Testis (tissue), 5 donors: ENCODE measurements at places on chromosomes 2 and 18. TPM values are rescaled to one million over a fixed set of nuclear protein-coding genes. Genes with fewer than 3 reads are reported as not detected.

DNA sequence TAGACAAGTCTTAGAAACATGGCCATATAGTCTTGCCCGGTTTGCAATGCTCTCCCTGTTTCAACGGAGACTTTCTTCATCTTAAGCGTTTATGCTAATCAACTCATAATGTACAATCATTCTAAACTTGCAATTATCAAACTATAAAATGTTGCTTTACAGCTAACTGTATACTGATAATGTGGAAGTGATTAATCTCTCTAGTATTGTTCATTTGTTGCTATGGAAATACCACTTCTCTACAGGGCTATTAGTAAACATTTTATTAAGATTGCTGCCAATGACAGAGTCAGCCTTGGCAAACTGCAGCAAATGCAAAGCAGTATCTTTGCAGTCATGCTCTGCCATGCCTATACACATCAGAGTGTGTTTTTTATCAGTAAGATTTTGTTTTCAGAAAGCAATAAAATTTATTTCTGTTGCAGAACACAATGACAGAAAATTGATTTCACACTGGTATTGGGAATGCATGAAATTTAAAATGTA is 1201.8 kb upstream of the CDH2 start:
- H3K4me1 ChIP-seq, result no peaks in the 10 kb centered on the region
- H3K27me3 ChIP-seq, result no peaks in the 10 kb centered on the region
- H3K36me3 ChIP-seq, result no peaks in the 10 kb centered on the region
- DNase-seq, result no peak

DNA sequence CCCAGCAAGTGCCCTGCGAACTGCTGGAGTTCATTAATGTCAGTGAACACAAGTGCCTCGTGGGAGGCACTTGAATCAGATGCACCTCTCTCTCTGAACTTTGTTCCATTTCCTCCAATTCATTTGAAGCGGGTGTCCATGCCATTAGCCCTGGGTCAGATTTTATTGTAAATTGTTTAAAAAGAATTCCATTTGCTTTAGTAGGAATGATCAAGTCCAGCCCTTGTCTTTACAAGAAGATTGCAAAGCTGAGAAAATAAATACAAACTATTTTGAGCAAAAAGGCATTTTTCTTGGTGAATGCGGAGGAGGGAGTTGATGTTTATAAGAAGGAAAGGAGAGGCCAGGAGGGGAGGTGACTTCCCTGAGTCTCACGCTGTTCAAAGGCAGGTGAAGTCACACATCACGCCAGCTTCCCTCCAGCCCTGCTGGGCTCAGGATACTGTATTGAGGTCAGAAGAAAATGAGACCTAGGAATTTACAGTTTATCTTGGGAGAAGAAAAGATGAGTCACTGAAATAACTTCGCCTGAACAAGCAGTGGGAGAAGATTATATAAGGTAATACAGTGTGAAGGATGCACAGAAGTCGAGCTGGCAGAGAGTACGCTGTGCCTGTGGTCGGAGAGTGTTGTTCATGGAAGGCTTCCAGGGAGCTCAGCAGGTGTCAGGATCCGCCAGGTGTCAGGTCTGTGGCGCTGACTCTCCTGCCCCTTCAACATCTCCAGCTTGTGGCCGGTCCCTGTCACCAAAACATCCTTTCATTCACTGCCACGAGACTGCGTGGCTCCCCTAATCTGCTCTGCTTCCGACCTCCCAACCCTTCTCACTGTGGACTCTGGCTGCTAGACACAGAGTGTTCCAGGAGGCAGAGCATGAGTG is 36.5 kb downstream of the EFR3B start:
- DNase-seq, result no peak
- peaks cover 11% of the 10 kb centered on the region for H3K4me1 ChIP-seq
- H3K36me3 ChIP-seq, result no peaks in the 10 kb centered on the region
- no peak overlapping the region for H3K4me3 ChIP-seq
- H3K27ac ChIP-seq, result no peak overlapping the region
- no peaks in the 10 kb centered on the region for H3K27me3 ChIP-seq

GRCh38 chr2:36322108-36322507 is 33.5 kb upstream of the CRIM1 start:
- no peaks in the 10 kb centered on the region for H3K27me3 ChIP-seq
- no peaks in the 10 kb centered on the region for H3K36me3 ChIP-seq
- H3K4me1 ChIP-seq, result no peaks in the 10 kb centered on the region
- DNase-seq, result peak; percentile 41
- no peak overlapping the region for H3K4me3 ChIP-seq
- no peak overlapping the region for H3K27ac ChIP-seq

The STAT1 gene
- 52.7 TPM for total RNA-seq

- no peak overlapping the region for H3K4me3 ChIP-seq
- no peaks in the 10 kb centered on the region for H3K4me1 ChIP-seq
- no peaks in the 10 kb centered on the region for H3K27me3 ChIP-seq
- no peaks in the 10 kb centered on the region for H3K36me3 ChIP-seq
- no peak for DNase-seq
Observed at GRCh38 chr2:123200035-123200434, 825.1 kb upstream of the CNTNAP5 start.

DNA sequence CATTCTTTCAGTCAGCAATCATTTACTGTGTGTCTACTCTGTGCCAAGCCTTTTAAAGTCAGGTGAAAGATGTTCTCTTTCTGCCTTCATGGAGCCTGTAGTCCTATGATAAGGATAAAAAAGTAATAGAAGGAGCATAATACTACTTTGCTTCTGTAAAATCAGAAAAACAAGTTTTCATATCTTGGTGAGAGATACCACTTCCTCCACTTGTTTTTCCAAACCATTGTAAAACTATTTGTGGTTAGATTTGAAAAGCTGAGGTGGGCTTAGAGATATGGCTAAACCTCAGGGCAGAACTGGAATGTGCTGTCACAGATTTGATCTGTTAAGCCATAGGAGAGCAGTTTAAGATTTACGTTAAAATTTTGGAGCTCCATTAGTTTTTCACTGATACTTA is 104.7 kb upstream of the FAM117B start:
- H3K27ac ChIP-seq, result no peak overlapping the region
- H3K4me1 ChIP-seq, result no peaks in the 10 kb centered on the region
- H3K27me3 ChIP-seq, result no peaks in the 10 kb centered on the region
- H3K4me3 ChIP-seq, result no peak overlapping the region

DNA sequence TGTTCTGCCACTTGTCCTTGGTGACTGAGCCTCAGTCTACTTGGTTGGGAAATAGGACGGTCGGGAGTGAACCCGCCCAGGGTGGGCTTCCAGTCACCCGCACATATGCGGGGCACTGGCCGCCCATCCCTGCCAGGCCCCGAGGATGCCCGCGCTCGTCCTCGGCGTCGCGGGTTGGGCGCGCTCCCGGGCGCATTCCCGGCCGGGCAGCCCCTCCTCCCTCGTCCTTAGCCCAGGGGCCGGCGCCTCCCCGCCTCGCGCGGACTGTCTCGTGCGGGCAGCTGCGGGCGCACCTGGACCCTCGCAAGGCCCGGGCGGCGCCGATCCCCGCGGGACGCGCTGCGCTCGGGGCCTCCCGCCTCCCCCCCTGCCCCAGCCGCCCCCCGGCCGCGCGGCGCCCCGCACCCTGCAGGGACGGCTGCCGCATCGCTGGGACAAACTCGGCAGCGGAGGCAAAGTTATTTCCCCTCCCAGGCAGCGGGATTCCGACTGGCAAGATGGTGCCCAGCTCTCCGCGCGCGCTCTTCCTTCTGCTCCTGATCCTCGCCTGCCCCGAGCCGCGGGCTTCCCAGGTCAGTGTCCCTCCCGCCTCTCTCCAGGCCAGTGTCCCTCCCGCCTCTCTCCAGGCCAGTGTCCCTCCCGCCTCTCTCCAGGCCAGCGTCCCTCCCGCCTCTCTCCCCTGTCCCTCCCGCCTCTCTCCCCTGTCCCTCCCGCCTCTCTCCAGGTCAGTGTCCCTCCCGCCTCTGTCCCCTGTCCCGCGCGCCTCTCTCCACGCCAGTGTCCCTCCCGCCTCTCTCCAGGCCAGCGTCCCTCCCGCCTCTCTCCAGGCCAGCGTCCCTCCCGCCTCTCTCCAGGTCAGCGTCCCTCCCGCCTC is at the start of gene FBLN7:
Gene FBLN7, plus strand, starts transcription at position 227 of the 874 bp plus-strand sequence. Its CDS starts 271 bp downstream, at position 498.
- H3K4me3 ChIP-seq, result peak within 1 kb of the TSS; percentile 42
- no peaks in the 10 kb centered on the region for H3K27me3 ChIP-seq
- H3K27ac ChIP-seq, result no peak within 1 kb of the TSS
- no peak for DNase-seq
- no peaks in the 10 kb centered on the region for H3K36me3 ChIP-seq
- H3K4me1 ChIP-seq, result peaks cover 5% of the 10 kb centered on the region

- no peaks in the 10 kb centered on the region for H3K36me3 ChIP-seq
- DNase-seq, result no peak
- no peaks in the 10 kb centered on the region for H3K4me1 ChIP-seq
- peak overlapping the region; percentile 52 for H3K4me3 ChIP-seq
- no peaks in the 10 kb centered on the region for H3K27me3 ChIP-seq
- peak overlapping the region; percentile 68 for H3K27ac ChIP-seq
Observed at GRCh38 chr2:179861027-179861415, 391 bp downstream of the ZNF385B start.

DNA sequence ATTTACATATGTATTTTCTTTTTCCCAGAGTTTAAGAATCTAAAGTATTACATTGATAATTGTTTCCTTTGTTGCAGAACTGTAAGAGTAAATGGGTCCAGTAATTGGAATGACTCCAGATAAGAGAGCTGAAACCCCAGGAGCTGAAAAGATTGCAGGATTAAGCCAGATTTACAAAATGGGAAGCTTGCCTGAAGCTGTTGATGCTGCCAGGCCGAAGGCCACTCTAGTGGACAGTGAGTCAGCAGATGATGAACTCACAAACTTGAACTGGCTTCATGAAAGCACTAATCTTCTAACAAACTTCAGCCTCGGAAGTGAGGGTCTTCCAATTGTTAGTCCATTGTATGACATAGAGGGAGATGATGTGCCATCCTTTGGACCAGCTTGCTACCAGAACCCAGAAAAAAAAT is 183.8 kb upstream of the STON1 start:
- peaks cover 4% of the 10 kb centered on the region for H3K4me1 ChIP-seq
- peak; percentile 29 for DNase-seq
- no peak overlapping the region for H3K4me3 ChIP-seq

DNA sequence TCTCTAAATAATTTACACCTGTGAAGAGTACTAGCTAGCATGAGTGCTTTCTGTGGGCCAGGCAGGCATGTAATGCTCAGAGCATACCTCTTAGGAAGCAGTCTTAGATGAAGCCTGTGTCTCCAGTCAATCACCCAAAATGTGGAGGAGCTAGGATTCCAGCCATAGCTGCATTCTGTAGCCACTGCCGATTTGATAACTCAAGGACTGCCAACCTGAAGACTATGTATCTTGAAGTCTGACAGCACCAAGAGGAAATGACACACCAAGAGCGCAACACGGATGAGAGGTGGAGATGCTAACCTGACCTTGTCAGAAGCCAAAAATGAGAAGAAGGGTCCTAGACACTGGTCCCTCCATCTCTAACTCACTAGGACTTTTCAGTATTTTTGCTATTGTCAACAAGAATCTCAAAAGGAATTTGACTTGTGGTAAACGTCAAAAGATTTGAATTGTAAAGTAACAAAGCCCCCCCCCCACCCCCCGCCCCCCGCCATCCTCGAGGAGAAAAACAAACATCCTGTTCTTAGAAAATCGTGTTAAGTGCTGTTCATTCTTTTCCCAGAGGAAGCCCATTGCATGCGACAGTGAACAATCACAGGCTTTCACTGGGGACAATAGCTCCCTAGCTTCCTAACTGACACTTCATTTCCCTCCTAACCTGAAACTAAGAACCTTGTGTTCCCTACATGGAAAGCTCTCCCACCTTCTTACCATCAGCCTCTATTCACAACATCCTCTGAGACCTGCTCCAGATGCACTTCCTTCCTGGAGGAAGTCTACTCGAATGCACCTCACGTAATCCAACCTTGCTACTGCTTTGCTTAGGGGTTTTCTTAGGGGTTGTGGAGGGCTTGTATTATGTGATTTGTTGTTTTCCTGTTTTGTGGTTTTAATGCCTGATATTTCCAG is 14.7 kb downstream of the CDC42EP3 start:
- peaks cover 16% of the 10 kb centered on the region for H3K4me1 ChIP-seq
- no peaks in the 10 kb centered on the region for H3K36me3 ChIP-seq
- DNase-seq, result no peak
- no peaks in the 10 kb centered on the region for H3K27me3 ChIP-seq
- no peak overlapping the region for H3K27ac ChIP-seq

DNA sequence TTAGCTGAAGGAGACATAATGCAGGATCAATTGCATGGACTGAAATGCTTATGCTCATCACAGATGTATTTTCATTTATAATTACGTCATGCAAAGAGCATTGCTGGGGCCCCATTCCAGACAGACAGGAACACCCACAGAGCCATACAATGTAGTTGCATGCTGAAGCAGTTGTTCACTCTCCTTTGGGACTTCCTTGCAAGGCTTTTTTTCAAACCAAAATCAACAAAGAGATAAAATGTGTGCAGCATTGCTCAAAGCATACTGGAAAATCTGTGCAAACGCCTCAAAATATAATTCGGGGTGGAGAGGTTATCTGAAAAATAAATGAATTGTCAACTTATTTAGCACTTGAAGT is 463.2 kb downstream of the CDH2 start:
- H3K4me3 ChIP-seq, result no peak overlapping the region
- no peaks in the 10 kb centered on the region for H3K27me3 ChIP-seq
- no peaks in the 10 kb centered on the region for H3K4me1 ChIP-seq

GRCh38 chr2:46826569-46827245 is 88.9 kb downstream of the MCFD2 start:
- no peak overlapping the region for H3K27ac ChIP-seq
- H3K36me3 ChIP-seq, result no peaks in the 10 kb centered on the region
- no peaks in the 10 kb centered on the region for H3K27me3 ChIP-seq
- DNase-seq, result peak; percentile 8
- H3K4me3 ChIP-seq, result no peak overlapping the region
- H3K4me1 ChIP-seq, result no peaks in the 10 kb centered on the region

The FAM228A gene
- total RNA-seq, result 29.7 TPM

DNA sequence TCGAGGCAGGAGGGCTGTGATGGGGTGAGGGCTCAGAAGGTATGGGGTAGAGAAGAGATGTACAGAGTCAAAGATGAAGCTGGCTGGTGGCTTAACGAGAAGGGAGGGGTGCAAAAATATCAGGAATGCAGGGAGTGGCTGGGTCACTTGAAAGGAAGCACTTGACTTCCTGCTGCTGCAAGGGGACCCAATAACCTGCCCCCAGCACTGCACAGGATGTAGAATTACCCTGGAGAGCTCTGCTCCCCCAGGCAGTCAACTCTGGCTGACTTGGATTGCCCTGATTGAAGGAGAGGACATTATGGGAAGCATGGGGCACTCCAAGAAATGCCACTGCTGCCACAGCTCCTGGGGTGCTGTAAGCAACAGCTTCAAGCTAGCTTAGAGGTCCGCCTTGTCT is 41.8 kb downstream of the CFAP221 start:
- no peak for DNase-seq
- H3K4me1 ChIP-seq, result no peaks in the 10 kb centered on the region
- H3K4me3 ChIP-seq, result no peak overlapping the region

The ZNF396 gene
- 3.7 TPM for total RNA-seq

- DNase-seq, result no peak
- no peak overlapping the region for H3K4me3 ChIP-seq
- no peaks in the 10 kb centered on the region for H3K36me3 ChIP-seq
- H3K4me1 ChIP-seq, result no peaks in the 10 kb centered on the region
- no peaks in the 10 kb centered on the region for H3K27me3 ChIP-seq
Observed at GRCh38 chr18:47595831-47596501, 334.5 kb downstream of the SMAD2 start.
